ENCODE measurements at places on chromosomes 7 and 10.

- DNase-seq: no peak
Measured at GRCh38 chr7:149741629-149742028, 31.8 kb downstream of the ZNF467 start.

DNA sequence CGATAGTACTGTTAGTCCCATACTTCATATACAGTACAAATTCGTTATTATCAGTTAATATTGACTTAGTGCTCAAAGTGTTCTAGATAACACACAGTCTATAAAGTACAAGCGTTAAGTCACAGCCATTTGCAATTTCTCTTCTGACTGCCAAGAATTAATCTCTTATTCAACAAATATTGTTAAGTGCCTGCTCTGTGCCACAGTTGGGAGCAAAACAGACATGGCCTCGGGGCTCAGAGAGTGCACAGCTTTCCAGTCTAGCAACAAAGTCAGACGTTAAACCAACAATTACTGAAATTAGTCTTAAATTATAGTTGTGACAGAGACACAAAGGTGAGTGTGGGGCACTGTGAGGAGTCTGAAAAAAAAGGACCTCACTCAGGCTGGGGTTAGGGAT, 113.0 kb upstream of the DPP6 start:
- DNase-seq: no peak

DNA sequence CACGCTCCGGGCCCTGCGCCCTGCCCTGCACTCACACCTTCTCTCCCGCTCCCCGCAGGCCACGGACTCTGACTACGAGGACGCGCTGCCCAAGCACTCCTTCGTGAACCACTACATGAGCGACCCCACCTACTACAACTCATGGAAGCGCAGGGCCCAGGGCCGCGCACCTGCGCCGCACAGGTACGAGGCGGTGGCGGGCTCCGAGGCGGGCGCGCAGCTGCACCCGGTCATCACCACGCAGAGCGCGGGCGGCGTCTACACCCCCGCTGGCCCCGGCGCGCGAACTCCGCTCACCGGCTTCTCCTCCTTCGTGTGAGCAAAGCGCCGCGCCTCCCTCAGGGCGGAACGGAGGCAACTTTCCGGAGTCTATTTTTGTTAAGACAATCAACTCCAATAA, 417.0 kb upstream of the FOXK1 start:
- DNase-seq: no peak

DNA sequence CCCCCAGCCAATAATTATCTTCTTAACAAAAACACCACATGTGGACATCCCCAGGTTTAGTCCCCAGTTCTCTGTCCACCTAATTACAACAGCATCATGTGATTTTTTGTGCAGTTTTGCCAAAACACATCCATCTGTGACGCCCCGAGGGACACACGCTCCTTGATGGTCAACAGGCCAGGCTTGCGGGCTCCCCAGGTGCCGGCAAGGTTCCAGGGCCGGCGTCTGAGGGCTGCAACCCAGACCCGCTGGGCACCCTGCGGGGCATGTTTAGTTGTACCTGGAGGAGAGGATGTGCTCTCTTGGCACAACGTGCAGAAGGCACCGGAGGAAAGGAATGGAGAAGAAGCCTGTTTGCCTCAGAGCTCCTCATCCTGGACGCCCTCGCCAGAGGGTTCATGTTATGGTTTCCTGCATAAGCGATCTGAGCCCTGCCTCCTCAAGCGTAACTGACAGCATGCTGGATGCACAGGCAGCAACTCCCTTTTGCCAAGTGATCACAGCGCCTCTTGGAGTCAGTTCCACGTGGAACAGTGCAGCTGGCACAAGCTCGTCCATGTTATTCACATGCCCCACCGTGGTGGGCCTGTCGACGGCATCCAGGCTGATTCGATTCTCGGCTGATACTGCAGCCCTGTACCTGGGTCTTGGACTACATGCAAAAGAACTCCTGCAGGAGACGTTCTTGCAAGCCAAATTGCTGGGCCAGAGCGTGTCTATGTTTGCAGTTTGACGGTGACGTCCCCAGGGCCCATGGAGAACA, 41.6 kb downstream of the JAKMIP3 start:
- no peak for DNase-seq

- DNase-seq: no peak
Measured at GRCh38 chr10:105594296-105594695, 953.2 kb downstream of the SORCS3 start.

DNA sequence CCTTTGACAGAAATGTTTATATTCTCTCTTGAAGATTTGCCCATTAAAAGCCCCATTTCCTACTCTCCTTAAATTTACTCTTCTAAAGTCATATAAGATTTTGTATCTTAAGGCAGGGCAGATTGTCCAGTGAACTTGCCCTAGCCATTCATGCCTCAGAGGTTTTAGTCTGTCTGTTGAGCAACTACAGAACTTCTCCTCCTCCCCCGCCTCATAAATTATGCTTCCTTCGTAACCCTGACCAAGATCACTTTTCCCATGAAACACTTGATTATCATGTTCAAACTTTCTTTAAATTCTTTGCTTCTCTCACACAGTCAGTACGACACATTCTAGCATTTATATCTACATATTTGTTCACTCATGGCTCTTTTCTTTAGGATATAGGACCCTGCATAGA, 621.3 kb downstream of the ANKRD7 start:
- DNase-seq: no peak

- no peak for DNase-seq
Measured at GRCh38 chr7:15757041-15758000, 70.8 kb upstream of the MEOX2 start.

GRCh38 chr10:117160567-117160966, 22.5 kb upstream of the VAX1 start:
- no peak for DNase-seq

DNA sequence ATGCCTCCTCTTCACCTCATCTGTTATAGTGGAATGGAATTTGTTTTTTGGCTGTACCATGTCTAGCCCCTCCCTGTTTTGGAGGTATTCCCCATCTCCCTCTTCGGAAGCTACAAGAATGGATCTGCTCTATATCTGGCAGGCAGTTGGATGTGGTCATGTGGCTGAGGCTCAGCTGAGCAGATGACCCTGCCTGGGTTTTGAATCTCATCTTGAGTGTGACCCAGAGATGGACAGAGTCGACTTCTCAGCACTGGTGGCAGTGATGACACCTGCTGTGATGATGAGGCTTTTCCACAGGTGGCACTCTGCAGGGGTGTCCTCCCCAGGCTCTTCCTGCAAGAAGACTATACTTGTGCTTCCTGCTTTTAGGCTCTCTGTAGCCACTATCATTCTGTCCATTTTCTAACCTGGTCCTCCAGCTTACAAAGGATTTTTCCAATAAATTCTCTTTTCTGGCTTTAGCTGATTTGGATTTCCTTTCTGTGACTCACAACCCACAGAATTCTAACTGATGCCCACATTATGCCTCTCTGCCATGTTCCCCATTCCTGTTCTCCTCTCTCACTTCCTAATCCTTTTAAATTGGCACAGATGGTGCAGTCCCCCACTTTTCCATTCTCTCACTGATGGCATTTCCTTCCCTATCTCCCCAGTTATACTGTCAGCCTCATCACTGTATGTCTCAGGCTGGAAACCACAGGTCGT, 7.5 kb upstream of the ARHGAP22 start:
- no peak for DNase-seq

DNA sequence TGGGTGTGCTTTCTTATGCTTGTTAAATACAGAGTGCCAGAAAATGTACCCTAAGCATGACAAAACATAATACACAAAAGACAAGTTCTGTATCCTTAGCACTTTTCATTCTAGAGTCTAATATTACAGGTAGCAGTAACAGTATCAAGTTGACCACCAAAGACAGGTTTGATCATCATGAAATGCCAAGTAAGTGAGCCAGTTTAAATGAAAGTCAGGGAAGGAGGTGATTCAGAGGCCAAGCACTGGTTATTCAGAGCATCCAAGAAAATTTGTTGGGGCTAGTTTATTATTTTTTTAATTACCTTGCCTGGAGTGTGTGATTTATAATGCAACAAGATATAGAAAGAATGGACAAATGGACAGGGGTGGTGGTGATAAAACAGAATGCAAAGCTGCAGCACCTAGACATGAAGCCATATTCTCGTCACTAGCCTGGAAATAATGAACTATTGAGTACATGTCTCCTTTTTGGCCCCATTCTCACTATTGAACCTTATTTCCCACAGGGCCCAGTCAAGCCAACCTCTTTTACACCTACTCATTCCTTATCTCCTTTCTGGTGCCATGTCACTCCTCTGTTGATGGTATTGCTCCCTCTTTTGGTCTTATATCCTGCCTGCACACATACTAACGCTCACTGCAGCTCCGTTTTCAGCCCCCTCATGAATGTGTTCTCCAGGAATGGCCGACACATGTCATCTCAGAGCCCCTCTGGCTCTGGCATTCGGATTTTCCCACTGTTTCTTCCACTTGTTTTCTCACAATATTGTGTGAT, 78.6 kb upstream of the GLCCI1 start:
- no peak for DNase-seq

DNA sequence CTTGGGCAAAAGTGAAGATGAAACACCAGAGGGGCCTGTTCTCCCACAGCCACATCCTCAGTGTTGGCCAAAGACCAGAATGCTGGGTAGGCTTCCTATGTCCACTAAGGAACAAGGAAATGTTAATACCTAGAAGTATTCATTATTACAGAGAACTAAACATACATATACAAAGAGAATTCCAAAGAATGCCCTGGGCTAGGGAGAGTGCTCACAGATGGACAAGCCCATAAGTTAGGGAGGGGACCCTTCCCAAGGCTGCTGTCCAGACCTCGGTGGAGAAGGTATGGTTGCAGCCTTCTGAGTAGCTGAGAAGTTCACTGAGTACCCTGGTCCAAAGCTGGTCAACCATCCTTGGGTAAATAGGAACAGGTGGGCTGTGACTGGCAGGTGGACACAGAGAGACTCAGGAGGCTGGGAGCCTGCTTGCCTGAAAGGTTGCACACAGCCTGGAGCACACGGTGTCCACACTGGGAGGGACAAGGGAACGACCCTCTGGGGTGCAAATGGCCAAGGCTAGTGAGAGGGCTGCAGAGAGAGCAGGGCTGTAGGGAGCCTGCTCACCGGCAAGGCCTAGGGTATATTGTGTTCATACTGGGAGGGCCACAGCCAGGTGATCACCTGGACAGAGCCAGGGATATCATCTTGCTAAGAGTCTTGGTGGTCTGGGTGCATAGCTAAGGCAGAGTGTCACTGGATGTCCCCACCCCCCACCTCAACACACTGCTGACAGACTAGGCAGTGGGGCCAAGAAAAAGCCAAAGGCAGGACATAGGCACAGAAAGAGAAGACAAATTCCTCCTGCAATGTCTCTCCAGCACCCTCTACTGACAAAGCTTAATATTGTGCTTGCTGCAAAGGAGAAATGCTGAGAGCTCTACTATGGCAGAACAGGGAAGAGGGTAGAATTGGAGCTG, 40.3 kb downstream of the CPVL start:
- DNase-seq: peak; percentile 71

GRCh38 chr7:106309362-106309761, 24.6 kb upstream of the NAMPT start:
- no peak for DNase-seq

DNA sequence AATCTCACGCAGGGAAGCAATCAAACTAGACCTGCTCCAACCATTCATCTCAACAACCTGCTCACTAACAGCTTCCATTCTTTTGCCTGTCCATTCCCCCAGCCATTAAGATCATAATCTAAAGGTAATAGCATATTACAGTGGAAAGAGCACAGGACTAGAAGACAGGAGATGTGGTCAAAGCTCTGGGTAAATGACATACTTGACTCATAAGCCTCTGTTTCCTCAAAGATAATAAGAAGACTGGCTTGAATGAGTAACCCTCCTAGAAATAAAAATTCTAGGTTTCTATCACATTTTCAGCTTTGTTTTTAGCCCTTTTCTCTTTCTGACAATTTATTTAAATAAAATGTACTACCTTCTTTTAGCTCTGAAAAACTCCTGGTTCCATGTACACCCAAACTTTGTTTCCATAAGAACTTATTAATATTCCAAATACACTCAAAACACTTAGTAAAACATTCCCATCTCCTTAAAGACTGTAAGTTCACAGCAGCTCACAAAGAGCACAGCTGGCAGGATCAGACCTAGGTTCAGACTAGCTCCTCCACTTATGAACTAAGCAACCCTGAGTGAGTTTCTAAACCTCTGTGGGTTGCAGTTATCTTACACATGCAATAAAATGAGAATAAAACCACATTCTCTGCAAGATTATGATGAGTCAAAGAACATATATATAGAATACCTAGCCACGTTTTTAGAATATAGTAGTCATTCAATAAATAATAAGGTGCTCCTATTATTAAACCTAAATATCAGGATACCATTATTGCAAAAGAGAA, 11.6 kb downstream of the FAM204A start:
- no peak for DNase-seq

DNA sequence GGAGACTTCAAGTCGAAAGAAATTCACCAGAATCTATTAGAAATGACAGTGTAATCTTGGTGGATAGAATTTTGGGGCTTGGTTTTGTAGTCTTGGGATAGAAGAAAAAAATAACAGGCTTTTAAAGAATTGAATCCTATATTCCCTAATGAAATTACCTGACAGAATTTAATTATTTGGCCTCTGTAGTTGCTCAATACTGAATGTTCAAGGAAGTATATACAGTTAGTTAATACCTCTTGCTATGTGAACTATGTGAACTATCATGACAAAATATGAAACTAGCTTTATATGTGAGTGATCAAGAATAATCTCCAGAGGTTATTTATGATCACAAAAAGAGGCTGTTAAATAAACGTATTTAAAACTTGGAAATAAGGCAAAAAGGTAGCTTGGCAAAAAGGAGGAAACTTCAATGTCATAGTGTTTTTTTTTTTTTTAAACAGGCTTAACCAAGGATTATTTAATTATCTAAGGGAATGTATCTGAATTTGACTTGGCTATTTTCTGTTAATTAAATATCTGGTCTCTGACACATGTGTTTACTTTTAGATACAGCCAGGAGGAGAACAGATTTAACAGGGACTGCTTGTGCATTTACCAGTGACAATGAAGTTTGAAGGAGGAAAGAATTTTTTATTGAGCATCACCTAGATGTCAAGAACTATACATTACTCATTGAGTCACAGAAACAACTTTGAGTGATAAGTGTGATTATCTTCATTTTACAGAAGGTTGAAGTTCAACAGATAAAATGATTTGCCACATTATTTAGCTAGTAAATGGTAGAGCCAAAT, 11.5 kb upstream of the CASD1 start:
- no peak for DNase-seq

DNA sequence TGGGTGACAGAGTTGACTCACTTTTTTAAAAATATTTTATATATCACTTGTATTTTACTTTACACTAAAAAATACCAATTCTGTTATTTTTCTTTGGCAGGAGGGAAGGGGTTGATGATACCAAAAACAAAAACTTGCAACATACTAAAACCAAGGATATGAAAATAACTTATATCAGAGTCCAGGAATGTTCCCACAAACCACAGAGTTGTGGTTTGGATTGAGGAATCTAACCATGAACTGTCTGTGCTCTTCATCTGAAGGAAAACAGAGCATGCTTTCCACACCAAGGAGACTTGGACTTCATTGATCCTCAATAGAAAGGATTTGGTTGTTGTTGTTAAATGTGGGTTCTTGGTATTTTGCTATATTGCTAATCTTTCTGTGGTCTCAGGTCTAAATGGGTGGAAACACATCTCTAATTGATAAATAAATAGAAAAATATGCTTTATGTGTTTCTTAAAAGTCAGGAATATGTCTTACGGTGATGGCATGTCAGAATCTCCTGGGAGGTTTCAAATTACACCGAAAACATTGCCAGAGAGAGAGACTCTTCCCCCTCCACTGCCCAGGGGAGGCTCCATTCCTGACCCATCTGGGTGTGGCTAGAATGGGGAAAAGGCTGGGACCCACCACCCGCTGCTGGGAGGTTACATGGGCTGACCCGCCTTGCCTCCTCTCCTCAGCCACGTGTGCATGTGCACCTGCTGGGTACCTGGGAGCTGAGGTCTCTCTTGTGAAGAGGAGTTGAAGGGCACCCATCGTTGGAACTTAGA, 46.9 kb upstream of the STK17A start:
- no peak for DNase-seq
